ENCODE measurements at places on chromosomes 12 and 14.
A peak's percentile ranks its signal among the peaks of the same experiment; 100 is the strongest.

DNA sequence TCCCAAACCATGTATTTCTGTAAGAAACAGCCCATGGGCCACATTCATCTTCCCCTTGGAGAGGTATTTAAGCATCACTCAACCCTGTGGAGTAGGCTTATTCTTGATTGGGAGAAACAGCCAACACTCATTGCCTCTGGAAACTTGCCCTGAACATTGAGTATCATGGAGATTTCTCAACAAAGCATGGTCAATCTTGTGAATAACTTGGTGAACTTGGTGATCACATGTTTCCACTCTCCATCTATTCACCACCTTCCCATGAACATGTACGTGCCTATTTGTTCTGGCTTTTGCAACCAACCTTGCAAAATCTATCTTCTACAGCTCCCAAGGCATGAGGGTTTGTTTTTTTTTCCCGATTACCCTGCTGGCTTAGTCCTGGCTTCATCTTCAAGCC, 163.2 kb downstream of the PAH start:
- DNase-seq = no peak

DNA sequence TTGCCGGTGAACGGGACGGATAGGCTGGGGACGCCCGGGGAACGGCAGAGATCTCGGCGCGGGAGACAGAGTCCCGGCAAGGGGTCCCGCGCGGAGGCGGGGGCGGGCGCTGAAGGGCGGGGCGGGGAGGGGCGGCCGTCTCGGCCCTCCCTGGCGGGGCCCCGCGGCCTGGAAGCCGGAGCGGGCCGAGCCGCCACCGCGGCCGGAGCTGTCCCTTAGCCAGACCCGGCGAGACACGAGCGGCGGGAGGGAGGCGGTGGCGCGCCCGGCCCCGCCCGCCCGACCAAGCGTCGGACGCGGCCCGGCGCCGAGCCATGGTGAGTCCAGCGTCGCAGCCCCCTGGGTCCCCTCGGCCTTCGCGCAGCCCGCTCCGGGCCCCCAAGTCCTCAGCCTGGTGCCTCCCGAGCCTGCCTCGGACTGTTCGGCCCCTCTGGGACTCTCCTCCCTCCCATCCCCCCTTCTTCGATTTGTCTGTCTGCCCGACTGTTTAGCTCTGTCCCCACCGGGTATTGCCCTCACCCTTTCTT, at the start of gene ARHGEF40:
Gene ARHGEF40 (plus strand): TSS at position 222 of the 527 bp plus-strand sequence. CDS start 93 bp downstream, at position 315.
- no peak for DNase-seq

- no peak for DNase-seq
These were observed 8.8 kb upstream of the KRT74 start for GRCh38 chr12:52582486-52582885.

GRCh38 chr12:121461048-121461447, 61.1 kb downstream of the RNF34 start:
- DNase-seq = no peak

GRCh38 chr12:85872497-85873091, 1.5 kb upstream of the NTS start:
- no peak for DNase-seq

DNA sequence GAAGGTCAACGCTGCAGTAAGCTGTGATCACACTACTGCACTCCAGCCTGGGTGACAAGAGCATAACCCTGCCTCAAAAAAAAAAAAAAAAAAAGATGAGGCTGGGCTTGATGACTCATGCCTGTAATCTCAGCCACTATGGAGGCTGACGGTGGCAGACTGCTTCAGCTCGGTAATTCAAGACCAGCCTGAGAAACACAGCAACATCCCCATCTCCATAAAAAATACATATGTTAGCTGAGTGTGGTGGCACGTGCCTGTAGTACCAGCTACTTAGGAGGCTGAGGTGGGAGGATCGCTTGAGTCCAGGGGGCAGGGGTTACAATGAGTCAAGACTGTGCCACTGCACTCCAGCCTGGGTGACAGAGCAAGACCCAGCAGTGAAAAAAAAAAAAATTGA, 50.4 kb downstream of the GXYLT1 start:
- DNase-seq = peak; percentile 13

GRCh38 chr12:94638521-94638920, 11.8 kb downstream of the TMCC3 start:
- DNase-seq = no peak

DNA sequence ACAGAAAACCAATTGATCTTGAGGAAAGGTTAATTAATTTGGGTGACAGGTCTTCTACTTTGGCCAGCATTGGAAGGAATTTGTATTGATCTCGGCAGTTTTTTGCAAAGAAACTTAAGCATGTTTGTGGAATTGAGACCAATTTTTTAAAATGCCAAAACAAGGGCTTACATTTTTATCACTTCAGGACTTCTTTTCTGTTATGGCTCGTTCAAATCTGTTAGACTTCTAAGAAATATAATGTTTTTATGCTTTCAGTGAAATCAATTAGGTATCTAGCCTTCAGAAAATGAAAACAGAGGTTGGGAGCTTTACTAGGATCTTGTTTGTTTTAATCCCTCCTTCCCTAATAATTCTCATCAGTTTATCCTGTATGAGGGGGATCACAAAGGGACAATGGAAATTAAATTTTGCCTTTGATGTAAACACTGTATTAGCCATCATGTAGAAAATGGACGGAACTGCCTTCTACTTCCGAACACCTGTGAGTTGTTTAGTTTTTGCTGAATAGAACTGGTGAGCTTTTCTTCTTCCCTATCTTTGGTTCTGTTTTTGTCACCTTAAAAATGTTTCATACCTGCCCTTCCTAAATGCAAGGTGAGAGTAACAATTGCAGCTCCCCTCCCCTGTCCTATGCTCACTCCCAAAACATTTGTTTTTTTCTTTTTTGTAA, 7.8 kb downstream of the FOXA1 start:
- no peak for DNase-seq

GRCh38 chr12:97142737-97143410, 235.8 kb downstream of the NEDD1 start:
- DNase-seq = no peak

DNA sequence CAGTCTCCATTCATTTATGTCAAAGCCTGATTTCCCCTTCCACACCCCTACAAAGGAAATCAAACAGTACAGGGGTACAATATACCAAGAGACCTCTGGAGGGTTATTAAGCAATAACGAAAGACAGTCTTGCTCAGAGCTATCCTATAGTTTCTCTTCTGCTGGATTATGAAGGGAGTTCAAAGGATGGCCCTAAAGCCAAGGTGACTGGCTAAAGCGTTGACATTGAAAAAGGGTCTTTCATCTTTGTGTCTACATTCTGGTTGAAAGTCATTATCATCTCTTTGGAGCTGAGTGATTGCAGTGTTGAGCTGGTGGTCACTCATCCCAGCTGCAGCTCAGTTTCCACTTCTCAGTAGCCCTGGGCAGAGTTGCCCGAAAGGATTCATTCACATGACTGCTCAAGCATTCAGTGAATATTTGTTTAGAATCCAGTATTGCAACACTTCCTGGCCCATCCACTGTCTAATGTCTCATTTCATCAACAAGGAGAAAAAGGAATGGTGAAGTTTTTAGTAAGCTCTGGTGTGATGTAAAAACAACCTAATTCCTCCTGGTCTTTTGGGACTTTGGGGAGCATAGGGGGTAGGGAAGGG, 19.2 kb upstream of the TBX5 start:
- DNase-seq = no peak

DNA sequence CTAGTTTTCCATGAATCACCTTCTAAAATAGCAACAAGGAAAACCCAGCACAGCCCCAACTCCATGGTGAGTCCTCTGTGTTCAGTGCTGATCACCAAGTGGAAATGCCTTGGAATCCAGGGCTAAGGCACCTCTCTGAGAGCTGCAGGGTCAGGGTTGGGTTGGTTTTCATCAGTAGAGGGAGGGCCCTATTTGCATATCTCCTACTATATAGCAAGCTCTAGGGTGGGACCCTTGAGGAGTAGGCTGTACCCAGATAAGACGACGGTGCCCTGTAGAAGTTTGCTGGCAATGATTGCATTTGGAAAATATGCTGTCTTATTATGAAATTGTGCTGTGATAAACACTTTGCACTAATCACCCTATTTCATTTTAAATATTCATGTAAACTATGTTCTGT, 1011.8 kb downstream of the TMEM121 start:
- no peak for DNase-seq

DNA sequence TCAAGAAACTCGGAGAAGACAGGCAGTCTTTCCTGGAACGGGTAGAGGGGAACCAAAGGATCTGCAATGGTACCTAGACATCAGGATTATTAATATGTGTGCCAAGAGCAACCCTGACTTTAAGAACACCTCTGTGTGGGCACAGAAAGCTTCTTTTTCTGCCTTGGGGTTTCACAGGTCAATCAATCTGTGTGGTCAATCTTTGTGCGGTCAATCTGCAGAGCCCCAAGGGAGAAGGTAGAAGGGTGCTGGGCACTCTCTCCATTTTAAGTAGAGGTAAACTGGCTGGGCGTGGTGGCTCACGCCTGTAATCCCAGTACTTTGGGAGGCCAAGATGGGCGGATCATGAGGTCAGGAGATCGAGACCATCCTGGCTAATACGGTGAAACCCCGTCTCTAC, 100.7 kb downstream of the ARF6 start:
- no peak for DNase-seq

GRCh38 chr14:99647411-99647810, 2.5 kb downstream of the HHIPL1 start:
- DNase-seq = no peak

DNA sequence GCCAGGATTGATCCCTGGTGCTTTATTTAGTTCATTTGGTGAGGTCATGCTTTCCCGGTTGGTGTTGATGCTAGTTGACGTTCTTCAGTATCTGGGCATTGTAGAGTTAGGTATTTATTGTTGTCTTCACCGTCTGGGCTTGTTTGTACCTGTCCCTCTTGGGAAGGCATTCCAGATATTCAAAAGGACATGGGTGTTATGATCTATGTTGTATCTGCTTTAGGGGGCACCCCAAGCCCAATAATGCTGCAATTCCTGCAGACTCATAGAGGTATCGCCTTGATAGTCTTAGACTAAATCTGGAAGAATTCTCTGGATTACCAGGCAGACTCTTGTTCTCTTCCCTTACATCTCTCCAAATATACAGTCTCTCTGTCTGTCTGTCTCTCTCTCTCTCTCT, 42.1 kb downstream of the AK7 start:
- DNase-seq = no peak

DNA sequence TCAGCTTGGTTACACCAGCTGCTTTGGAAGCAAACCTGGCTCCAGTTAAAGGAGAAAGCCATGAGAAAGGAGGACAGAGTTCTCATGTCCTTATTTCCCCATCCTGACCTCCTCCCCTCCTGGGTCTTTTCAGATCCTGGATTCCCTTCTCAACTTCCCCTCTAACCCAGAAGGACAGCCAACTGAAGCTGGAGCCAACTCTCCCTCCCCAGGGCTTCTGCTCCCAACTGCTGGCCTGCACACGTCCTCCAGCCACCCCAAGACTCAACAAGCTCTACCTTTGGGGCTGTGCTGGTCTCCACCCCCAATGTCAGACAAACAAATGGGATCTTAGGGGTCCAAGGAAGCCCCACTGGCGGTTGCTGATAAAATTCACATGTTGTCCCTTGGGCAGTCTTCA, 651.1 kb upstream of the TBX3 start:
- DNase-seq = no peak

- no peak for DNase-seq
These were observed 406 bp downstream of the PARP2 start for GRCh38 chr14:20343862-20344220.

GRCh38 chr12:59365133-59365532, 230.7 kb upstream of the SLC16A7 start:
- DNase-seq = no peak

- DNase-seq = no peak
These were observed 2.6 kb downstream of the RPS29 start for GRCh38 chr14:49583629-49584028.

- no peak for DNase-seq
These were observed 75.2 kb upstream of the RPH3A start for GRCh38 chr12:112716099-112717093.

GRCh38 chr14:64520699-64521098, 16.1 kb downstream of the ZBTB1 start:
- DNase-seq = no peak

DNA sequence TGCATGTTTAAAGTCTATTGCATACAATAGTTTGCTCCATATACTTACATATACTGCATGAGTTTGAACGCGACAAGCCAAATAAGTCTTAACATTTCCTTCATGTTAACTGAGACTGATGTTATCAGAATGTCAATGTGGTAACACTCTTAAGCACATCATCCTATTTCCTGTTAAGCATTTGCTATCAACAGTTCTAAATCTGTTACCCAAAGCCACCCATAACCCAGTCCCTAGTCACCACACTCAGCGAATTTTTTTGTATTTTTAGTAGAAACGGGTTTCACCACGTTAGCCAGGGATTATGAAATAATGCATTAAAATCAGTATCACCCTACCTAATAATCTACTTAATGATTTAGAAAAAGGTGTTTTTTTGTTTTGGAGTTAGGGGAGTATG, 39.4 kb downstream of the HNRNPC start:
- DNase-seq = no peak

DNA sequence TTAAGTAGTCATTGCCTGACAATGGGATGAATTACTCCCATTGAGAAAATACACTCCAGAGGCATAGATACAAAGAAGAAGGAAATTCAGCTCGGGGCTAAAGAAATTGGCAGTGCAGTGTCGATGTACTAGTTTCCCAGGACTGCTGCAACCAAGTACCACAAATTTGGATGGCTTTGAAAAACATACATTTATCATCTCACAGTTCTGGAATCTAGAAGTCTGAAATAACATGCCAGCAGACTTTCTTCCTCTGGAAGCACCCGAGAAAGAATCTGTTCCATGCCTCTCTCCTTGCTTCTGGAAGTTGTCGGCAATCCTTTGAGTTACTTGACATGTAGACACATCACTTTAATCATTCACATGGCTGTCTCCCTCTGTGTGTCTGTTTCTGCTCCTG, 101.9 kb downstream of the TMTC3 start:
- no peak for DNase-seq

DNA sequence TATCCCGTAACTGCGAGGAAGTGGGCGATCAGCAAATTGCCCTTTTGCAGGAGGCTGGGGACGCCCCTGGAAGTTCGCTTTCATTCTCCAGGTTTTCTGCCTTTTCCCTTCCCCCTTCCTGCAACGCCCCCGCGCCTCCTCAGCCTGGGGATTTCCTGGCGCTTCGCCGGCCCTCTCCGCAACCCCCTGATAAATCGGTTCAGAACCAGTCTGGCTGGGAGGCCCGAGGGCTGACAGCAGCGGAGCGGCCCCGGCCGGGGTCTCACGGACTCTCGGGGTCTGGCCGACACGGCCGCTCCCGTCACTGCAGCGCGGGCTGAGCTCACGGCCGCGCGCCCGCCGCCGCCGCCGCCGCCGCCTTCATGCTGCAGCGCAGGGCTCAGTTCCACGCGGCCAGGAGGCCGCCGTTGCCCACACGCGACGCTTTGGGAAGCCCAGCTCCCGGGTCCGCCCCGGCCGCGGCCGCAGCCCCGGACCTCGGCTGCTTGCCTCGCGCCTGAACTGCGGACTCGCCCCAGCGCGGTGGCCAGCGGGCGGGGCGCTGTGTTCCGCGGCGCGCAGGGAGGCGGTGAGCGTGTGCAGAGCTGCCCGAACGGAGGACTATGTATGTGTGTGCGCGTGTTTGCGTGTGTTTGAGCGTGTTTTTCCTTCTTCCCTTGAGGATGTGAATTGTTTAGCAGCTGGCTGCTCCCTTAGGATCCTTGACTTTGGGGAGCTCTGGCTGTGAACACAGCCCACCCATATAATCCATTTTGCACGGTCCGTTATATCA, at the start of gene LRFN5:
Gene LRFN5 (plus strand): TSS at position 345 of the 772 bp plus-strand sequence.
- no peak for DNase-seq

Measured in stimulated activated CD8-positive, alpha-beta memory T cell treated with anti-CD3 and anti-CD28 coated beads, Interleukin-2, amount 100 ng/mL, for 1 hour (primary cell).